Left ventricle myocardium inferior (tissue), 1 donor: ENCODE measurements at places on chromosomes 5 and 9.

DNA sequence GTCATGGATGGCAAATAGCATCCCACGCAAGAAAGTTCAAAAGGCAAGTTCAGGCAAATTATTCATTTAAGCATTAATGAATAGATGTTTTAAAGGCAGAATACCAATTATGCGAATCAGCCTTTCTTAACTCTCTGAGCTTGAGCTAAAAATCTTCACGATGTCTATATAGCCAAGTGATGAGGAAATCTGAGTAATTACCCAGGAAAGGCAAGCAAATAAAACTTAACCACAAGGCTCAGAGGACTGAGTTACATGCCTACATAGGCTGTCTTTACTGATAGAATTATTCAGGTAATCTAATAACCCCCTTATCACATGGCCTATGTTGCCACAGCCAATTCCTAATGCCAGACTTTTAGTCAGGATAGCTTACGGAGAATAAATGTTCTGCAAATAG, 120.8 kb upstream of the MTAP start:
- DNase-seq, result no peak

DNA sequence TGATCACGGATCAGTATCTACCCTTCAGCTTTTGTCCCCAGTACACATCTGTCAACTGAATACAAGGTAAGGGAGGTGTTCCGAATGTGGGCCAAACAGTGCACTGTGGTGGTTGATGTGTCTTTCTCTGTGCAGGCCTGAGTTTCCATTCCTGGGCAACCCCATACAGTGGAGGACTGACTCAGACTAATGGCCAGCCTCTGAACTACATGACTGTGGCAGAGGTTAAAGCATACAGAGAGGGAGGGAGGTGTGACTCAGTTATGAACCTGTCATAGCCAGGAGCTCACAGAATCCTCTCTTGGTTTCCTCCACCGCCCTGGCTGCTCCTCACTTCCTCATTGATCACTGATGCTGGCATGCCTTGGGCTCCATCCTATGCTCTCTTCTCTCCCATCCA, 136.4 kb upstream of the TAS2R1 start:
- DNase-seq, result no peak

- no peak for DNase-seq
Observed at GRCh38 chr9:130664251-130665028, at the start of gene PRDM12. Gene PRDM12, plus strand, starts transcription at chr9:130664594. Its CDS starts 60 bp downstream, at chr9:130664654.

DNA sequence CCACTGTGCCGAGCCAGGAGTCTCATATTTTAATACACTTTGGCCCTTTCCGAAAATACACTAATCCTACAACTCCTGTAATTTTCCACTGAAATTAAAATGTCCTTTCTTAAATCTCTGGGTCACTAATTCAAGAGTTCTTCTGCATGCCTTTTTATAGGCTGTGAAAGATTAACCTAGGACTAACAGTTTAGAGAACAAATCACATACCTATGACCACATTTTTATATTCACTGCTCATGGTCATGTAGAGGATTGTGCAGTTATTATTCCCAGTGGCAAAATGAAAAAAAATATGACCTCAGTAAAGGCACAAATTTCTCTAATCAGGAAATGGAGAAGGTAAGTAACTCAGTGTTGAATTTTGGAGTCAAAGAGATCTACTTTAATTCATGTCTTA, 33.4 kb downstream of the SLCO4C1 start:
- DNase-seq, result no peak

GRCh38 chr9:32928912-32929311, 72.5 kb downstream of the APTX start:
- no peak for DNase-seq

- DNase-seq, result peak; percentile 35
Observed at GRCh38 chr5:173664154-173664526, 47.7 kb upstream of the BOD1 start.

GRCh38 chr9:81652058-81652687, 37.2 kb downstream of the TLE1 start:
- no peak for DNase-seq

GRCh38 chr5:159427180-159428012, 97.1 kb upstream of the IL12B start:
- DNase-seq, result no peak

DNA sequence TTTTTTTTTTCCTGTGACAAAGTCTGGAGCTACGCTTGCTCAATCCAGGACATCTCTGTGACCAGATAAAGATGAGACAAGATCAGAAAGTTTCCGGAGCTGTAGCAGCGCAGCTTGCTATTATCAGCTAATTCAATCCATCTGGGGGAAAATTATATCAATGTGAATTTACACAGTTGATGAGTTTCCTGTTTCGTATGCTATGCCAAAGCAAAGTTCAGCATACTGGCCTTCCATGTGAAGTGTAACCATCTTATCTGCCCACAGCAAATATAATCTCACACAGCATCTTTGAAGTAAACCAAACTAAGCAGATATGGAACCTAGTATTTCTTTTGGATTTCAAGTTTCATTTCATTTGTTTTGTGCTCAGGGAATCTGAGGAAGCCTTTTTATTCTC, 1767.7 kb downstream of the EFNA5 start:
- DNase-seq, result no peak

GRCh38 chr9:33234511-33235467, 5.2 kb upstream of the SPINK4 start:
- DNase-seq, result no peak

DNA sequence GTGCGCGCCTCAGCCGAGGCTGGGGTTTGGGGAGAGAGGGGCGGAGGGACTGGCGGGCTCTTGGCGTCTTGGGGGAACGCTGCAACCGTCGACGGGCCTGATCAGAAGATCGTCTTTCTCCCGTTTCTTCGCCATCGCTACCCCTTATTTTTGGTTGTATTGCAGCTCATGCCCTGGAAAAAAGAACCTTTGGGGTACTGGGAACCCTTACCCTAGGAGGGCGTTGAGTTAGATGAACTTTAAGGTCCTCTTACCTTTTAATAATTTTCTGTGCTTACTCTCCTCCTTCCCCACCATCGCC, 719 bp downstream of the PAIP2 start:
- DNase-seq, result no peak

DNA sequence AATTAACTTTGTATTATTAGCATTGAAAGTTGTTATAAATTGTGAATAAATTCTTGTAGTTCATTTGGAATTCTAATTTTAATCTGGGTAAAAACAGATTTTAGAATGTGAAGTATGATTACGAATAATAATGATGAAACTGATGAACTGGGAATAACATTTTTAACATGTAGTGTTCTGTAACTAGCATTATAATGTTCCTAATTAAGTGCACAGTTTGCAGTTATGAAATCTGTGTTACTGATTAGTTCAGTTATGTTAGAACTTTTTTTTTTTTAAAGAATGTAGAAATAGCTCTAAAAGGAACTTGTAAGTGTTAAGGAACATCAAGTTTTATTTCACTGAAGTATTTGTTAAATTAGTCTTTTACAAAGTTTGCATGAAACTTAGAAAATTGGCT, 48.9 kb upstream of the EIF4EBP3 start:
- DNase-seq, result no peak

- peak; percentile 60 for DNase-seq
Observed at GRCh38 chr5:135437796-135438560, 9.2 kb downstream of the DCANP1 start.

GRCh38 chr9:133842174-133842573, 104.0 kb upstream of the SARDH start:
- no peak for DNase-seq

DNA sequence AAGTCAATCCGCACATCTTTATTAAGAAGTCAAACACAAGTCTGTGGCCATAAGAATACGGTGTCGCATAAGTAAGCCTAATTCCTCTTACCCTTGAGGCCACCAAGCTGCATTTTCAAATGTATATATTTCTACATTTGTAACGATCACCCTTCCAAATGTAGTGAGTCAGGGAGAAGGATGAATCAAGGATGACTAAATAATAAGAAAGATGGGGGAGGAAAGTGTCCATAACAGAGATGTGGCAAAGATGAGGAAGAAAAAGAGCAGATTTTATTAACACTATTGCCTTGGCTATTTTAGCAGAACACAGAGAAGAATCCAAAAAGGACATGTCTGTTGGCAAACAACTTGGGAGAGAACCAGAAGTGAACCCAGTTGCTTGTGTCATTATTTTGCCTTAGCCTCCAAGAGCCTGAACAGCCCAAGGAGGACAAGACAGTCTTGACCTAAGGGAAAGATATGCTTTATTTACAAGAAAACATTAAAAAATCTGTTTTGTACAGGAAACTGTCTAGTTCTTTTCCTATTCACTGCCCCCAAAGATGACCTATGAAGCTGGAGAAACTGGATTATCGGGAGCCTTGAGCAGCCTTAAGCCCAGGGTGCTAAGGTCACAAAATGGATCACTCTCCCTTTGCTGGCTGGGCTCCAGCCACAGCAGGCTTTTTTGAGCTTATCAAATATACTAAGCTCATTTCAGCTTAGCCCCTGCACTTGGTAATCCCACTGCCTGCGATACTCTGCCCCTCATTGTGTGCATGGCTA, 101.5 kb downstream of the PLCXD3 start:
- DNase-seq, result no peak

GRCh38 chr5:134370311-134370870, 978 bp upstream of the UBE2B start:
- no peak for DNase-seq

- no peak for DNase-seq
Observed at GRCh38 chr5:43315682-43316081, 2.5 kb upstream of the HMGCS1 start.

GRCh38 chr5:95027775-95028174, 257.1 kb downstream of the MCTP1 start:
- no peak for DNase-seq

DNA sequence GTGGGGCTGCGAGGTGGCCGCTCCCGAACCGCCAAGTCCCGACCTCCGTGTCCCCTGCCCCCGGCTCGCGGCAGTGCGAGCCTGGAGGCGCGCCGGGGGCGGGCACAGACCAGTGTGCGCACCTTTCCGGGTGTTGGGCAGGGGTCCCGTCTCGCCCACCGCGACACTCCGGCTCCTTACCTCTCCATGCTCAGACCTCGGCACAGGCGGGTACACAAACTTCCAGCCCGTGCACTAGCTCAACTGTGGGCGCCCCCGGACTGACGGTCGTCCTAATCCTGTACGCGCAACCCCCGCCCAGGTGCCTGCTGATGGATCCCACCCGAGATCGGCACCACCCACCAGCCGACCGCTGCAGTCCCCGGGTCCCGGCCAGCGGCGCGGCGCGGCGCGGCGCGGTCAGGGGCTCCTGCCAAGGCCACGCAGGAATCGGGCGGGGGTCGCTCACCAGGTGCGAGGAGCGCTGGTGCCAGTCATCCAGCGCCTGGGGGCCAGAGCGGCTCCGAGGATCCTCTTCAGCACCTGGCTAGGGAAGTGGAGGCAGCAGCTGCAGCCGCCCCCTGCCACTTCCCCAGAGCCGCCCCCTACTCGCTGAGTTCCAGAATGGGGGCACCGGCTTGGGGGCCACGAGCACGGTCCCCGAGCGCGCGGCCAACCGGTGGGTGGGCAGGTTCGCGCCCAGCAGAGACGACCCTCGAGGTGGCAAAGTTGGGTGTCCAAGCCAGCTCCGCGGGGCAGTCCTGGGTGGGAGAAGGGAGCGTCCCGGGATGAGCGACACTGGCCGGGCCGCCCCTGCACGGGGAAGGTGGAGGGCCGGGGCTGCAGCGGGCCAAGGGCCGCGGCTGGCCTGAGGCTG, 511 bp downstream of the SEMA5A start:
- no peak for DNase-seq

GRCh38 chr9:83379045-83379444, 159.2 kb downstream of the FRMD3 start:
- DNase-seq, result no peak

DNA sequence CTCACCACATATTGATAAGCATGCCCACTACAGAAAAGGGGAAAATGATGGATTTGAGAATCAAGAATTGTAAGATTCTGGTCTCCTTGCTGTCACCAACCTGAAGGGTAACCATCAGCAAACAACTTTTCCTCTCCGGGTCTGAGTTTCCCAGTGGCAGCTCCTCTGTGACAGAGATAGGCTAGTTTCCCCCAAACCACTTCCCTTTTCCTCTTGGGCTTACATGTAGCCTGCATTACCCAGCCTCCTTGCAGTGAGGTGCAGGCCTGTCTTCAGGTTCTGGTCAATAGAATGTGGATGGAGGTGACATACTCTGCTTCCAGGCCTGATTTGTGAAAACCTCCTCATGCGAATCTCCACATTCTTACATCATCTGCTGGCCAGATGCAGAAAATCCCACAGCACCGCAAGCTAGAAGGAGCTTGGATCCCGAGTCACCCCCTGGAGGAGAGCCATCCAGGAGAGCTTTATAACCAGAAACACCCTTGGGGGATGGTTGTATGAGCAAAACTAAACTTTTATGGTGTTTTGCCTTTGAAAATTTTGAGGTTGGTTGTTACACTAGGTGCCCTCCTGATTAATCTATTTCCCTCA, 206.1 kb downstream of the RGS3 start:
- no peak for DNase-seq

DNA sequence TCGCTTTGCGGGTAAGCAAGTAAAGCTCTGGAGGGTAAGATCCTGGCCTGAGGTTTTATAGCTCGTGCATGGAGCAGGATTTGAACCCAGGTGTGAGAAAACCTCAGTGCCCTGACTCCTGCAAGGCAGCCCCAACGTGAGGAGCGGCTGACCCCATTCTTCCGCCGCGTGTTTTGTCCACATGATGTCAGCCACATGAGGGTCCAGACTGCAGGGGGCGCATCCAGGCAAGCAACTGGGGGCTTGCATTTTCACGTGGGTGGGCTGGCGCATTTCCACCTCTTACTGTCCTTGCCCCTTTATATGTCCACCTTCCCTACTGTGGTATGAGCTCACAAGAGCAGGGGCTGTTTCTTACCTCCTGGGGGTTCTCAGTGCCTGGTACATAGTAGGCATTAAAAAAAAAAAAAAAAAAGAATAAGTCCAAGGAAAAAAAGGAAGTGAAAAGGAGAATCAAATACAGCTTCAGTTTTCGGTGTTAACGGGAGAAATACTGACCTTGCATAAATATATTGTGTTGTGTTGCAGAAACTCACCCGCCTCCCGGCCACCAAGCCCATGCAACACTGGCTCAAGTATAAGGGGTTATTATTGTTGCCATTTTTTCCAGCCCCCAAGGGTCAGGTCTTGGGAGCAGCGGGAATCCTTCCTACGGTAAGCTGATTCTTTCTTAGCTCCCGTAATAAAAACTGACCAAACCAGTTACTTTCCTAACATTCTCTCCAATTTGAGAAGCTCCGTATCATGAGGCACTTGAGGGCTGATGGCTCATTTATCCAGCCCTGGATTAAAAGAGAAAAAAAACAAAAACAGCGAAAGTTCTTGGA, 15.0 kb downstream of the TLX3 start:
- no peak for DNase-seq

DNA sequence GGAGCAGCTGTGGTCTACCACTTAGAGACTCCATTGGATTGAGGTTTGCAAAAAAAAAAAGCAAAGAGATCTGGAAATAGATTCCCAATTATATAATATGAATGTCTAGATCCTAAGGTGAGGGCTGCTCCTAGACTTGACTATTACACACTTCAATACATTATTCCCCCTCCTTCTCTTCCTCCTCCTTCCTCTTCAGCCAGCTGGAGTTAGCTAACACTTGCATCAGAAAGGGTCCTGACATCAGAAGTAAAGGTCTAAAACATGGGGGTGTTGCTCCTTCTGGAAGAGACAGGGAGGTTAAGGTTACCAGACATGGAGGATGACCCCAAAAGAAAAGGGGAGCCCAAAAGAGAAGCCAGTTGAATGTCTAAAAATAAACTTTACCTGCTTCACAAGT, 12.9 kb upstream of the NR3C1 start:
- no peak for DNase-seq
